Thyroid gland (tissue), 4 donors: ENCODE measurements at places on chromosomes 16 and 17. TPM values are rescaled to one million over a fixed set of nuclear protein-coding genes. Genes with fewer than 3 reads are reported as not detected.
A peak's percentile ranks its signal among the peaks of the same experiment; 100 is the strongest.

GRCh38 chr17:48549281-48549630 is 4.3 kb upstream of the HOXB2 start:
- no peak for DNase-seq

The LGALS9B gene
- total RNA-seq: not detected

DNA sequence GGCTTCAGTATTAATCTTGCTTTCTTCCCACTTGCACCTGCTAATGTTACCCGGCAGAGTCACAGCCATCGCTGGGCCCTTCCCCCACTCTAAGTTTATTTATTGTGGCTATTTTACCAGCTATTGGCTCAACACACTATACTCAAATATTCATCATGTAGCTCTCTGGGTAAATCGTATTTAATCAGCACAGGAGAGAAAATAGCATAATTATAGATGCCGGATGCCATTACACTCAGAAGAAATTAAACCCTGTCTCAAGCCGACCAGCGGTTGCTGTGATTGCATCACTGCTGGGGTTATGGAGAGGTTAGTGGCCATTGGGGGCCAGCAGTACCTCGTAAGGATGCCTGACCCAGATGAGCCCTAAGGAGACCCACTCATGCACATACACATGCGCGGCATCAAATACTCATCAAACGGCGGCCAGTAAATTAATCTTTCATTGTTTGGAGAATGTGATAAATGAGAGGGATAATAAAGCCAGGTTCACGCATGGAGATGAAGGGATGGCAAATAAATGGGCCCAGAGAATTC is 269.5 kb upstream of the ZFHX3 start:
- DNase-seq: no peak

The WDR90 gene
- 23.6 TPM for total RNA-seq

DNA sequence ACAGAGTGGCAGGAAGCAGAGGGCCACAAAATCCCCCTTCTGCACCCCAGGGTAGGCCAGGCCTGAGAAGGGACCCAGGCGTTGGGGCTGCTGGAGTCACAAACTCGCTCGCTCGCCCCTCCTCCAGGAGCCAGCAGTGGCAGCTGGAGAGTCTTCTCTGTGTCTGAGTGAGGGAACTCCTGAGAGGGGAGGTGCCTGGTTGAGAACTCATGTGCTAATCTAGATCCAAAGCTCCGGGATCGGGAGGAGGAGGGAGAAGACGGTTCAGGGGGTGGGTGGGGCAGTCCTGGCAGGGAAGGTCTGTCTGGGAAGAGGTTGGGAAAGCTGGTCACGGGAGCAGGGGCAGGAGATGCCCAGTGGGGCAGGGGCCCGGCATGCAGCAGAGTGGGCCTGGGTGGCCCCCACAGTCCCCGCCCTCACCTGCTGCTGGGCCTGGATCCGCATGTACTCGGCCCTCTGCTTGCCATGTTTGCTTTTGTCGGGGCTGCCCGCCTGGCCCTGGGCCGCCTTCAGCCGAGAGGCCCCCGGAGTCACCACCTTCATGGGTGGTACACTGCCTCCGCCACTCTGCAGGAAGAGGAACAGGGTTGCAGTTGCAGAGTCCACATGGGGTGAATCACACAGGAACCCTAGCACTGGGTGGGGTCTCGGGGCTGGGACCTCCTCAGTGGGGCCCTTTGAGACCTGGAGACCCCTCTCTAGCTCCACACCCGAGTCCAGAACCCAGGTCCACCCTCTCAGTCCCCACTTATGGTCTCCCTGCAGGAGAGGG is 62.2 kb downstream of the SRCIN1 start:
- DNase-seq: no peak

- DNase-seq: no peak
These were observed at the start of gene PRSS33 for GRCh38 chr16:2787406-2787805. PRSS33 (minus strand) TSS chr16:2787560; CDS start chr16:2786547, 1,013 bp downstream.

GRCh38 chr16:89798832-89799370 is 17.5 kb downstream of the FANCA start:
- DNase-seq: peak; percentile 32

- DNase-seq: peak; percentile 13
These were observed 176.3 kb downstream of the RPTOR start for GRCh38 chr17:80720610-80721577.

GRCh38 chr17:27318633-27319032 is 24.7 kb downstream of the WSB1 start:
- DNase-seq: no peak

DNA sequence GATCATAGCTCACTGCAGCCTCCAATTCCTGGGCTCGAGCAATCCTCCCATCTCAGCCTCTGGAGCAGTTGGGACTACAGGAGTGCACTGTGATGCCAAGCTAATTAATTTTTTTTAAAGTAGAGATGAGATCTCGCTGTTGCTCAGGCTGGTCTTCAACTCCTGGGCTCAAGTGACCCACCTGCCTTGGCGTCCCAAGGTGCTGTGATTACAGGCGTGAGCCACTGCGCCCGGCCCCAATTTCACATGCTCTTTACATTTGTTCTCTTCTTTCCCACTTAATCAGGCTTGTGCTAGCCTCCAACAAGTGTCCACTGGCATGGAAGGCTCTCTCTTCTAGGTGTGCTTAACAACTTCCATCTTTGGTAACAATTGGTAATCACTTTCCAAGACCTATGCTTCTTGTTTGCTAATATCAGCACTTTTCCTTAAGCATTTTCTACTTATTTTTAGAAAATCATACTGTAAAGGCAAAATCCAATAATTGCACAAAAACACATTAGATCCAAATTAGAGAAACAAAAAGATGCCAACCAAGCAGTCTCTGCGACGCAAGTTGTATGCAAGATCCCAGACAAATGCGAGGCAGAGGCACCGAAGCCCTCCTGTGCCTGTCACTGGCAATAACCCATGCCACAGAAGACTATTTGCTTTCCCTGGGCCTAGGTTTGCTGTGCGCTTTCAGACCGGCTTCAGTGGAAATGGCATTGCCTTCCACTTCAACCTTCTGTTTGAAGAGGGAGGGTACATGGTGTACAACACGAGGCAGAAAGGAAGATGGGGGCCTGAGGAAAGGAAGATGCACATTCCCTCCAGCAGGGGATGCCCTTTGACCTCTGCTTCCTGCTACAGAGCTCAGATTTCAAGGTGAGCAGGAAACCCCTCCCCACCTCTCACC is 52.6 kb downstream of the NOS2 start:
- DNase-seq: no peak

DNA sequence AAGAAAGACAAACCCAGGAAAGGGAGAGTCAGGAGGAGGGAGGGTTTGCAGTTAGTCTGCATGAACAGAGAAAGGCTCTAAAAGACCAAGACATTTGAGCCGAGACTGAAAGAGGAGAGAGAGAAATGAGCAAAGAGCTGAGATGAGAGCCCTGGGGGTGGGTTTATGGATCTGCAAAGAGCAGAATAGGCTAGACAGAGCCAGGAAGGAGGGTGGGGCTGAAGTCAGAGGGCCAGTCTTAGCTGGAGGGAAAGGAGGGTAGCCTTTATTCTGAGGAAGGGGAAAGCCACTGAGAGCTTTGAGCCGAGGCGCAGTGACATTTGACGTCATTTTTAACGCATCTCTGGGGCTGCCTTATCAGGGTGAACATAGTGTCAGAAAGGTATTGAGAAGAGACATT is 85.7 kb upstream of the CDH13 start:
- no peak for DNase-seq

DNA sequence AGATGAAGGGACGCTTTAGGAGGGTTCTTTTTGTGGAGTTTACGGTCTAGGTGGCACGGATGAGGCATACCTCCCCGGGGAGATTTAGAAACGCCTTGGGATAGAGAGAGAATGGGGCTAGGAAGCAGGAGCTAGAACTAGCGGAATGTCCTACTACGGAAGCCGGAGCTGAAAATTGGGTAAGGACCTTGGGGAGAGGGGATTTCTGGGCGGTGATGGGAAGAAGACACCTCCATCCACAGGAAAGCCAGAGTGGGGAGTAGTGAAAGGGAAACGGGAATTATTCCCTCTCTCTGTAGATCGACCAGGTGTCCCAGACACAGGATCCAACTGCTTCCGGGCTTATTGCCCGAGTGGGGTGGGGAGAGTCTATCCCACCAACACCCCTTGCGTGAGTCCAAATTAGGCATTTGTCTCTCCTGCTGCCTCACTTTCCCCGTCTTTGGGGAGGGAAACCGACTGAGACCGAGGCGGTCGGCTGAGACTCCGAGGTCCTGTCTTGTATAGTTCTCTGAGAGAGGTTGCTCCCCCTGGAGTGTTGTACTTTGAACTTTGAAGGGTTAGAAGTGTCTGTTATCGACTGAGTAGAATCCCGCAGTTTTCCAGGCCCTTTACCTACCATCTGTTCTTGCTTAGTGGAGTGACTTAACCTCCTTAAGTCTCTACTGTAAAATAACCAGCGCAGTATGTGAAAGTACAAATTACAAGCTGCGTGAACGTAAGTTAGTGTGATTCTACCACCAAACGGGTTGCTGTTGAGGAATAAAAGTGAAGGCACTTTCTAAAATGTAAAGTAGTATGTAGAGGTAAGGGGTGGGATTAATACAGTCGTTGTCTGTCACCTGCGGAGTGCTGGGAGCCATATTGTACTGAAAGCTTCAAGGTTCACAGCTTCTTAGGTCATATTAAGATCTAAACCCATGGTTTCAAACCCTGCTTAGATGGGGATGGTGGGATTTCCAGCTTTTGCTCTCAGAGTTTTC is 1.0 kb downstream of the RSPRY1 start:
- peak; percentile 28 for DNase-seq

GRCh38 chr17:1188812-1189504 is 9.2 kb upstream of the ABR start:
- peak; percentile 62 for DNase-seq

DNA sequence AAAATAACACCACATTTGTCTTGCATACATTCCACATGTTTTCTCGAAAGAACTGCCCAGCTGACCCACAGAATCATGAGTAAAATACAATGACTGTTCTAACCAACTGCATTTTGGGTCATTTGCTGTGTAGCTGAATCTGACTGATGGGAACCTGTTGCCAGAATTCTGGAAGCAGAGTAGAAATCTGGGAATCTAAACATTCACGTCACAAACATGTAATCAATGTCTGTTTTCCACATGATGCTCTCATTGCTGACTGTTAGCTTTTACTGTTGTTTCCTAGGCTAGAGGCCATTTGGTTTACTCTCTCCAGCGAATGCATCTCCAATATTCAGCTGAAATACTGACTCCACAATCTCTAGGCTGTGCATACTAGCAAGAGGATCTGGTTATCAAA is 710.1 kb downstream of the KCNJ2 start:
- DNase-seq: no peak

- DNase-seq: no peak
These were observed 17.8 kb downstream of the JPH3 start for GRCh38 chr16:87620201-87620495.

- DNase-seq: peak; percentile 86
These were observed 56.0 kb downstream of the TNFRSF13B start for GRCh38 chr17:16915752-16916556.

DNA sequence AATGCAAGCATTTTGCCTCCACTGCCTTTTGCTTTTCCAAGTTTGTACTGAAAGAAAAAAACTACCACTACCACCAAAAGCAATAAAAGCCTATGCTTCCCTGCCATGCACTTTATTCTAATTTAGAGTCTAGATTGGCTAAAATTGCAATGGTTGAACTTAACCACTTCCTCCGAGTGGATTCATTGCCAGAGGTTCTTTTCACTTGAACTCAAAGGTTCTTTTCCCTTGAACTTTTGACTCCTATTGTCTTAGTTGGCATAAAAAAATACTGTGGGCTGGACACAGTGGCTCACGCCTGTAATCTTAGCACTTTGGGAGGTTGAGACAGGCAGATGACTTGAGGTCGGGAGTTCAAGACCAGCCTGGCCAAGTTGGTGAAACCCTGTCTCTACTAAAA is 319.8 kb upstream of the GOT2 start:
- DNase-seq: no peak

DNA sequence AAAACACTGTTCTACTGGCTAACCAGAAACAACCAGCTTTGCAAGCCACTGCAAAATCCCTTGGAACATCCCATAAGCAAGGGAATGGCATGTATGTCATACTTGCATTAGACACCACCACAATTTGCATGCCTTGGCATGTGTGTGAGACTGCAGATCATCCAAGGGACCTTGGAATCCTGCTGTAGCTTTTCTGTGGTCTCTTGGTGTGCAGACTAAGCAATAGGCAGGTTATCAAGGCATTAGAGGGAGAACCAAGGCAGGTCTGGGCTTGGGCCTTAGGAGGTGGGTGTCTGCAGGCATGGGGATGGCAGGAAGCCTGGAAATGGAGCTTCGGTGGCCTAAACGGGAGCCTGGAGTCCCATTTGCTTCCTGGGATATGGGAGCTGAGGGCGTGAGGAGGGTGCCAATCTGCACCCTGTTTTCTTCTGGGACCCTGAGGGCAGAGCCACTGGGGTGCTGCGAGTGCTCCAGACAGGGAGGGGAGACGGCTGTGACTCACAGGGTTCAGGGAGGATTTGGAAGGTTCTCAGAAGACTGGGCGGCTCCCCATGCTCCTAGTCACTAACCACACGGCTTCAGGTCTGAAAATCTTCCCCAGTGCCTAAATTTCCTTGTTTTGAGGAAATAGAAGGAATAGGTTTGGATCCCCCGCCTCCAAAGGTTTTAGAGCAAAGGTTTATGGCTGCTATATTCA is 36.6 kb downstream of the FAM20A start:
- no peak for DNase-seq

The ANKFY1 gene
- 49.9 TPM for total RNA-seq

- DNase-seq: no peak
These were observed 609.9 kb downstream of the WWOX start for GRCh38 chr16:78709137-78709884.

DNA sequence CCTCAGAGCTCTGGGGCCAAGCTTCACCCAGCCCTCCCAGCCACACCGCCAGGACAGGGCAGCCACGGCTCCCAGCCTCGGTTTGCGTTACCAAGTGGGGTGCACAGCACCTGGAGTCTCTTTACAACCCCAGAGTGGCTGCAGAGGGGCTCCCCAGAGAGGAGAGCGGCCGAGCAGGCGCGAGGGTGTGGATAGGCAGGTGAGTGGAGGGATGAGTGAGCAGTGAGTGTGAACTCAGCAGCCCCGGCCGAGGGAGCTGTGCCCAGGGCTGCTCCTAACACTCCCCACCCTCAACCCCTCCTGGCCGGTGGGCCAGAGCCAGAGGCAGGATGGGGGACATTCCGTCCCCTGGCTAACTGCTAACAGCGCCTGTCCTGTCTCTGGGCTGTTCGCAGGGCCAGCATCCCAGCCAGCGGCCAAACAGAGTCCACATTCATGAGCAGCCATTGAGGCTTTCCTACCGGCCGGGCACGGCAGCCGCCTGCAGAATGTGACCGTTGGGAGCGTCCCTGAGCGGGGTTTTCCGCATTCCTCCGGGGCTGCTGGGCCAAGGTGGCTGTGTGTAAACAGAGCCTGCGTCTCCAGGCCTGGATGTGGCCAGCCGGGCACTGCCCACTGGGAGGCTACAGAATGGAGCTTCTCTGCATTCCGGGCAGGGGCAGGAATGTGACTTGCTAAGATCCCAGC is 5.3 kb downstream of the ZNF469 start:
- DNase-seq: peak; percentile 56

The CCDC40 gene
- total RNA-seq: 17.3 TPM

The MYH13 gene
- total RNA-seq: not detected

DNA sequence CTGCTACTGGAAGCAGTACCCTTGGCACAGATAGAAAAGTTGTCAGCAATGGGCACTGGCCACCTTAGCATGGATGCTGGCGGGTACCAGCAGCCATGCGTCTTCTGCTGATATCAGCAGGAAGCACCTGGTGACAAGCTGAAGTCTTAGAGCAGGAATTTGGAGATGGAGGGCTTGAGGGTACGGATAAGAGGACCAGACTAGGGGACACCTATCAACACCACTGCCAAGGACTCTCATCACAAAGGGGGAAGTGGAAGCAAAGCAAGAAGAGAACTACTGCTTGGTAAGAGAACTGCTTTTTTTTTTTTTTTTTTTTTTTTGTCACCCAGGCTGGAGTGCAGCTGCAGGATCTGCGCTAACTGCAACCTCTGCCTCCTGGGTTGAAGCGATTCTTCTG is 35.4 kb upstream of the LYRM9 start:
- no peak for DNase-seq

The GUCY2D gene
- not detected for total RNA-seq

The PLA2G10 gene
- total RNA-seq: not detected

The ASPA gene
- 2.1 TPM for total RNA-seq
